SJSA1 (cell line): ENCODE measurements at places on chromosomes 3 and 15.

- DNase-seq: peak; percentile 34
Measured at GRCh38 chr15:99446565-99447496, 119.0 kb upstream of the MEF2A start.

DNA sequence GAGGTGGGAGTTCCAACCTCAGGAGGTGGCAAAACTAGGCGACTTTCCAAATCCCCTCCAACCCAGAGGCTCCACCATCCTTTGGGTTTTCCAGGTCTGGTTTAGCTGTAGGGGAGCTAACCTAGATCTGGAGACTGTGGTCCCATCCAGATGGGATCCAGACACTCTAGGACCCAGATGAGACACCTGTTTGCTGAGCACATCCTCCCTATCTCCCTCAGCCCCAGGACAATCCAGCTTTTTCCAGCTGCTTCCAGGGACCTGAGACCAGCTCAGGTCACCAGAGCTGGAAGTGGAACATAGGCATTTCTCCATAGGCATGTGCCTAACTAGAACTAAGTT lies 18.2 kb downstream of the CRTAP start:
- no peak for DNase-seq

DNA sequence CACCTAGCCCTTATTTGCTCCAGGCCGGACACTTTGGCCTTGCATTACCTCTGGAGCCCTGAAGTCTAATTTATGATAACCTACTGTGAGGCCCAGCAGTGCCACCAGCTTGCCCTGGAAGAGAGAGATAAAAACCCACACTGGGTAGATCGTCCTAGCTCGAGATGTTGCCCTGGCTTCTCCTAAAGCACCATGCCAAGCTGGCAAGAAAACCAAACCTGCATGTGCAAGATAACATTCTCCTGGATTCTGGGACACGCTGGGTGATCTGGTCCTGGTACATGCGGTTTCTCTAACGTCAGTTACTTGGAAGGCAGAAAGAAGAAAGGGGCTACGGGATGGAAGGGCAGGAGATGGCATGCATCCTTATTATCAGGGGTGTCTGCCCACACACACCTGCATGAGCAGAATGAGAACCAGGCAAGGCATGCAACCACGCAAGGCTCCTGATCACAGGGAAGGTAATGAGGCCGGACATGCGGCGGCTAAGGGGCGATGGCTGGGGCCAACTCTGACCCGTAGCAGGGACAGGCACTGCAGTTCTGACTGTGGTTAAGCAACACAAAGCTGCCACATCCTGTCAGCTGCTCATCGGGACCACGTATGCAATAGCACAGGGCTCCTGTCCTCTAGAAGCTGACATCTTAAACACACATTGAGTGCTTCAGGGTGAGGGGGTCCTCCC lies 73.0 kb downstream of the OXNAD1 start:
- DNase-seq: no peak

DNA sequence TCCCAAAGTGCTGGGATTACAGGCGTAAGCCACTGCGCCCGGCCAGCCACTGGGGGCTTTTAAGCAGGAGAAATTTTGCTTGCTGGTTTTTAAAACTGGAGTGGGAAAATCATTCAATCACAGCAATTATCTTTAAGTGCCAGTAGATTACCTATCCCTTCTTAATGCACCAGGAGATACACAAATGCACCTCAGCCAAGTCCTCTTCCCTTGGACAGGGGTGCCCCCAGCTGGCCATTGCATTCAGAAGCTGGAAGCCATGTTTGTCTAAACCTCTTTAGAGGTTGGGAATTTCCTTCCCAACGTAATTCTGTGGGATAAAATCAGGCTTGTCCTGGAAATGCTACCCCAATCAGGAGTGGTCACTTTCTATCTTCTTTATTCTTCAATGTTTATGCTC lies 26.6 kb downstream of the MIX23 start:
- peak; percentile 1 for DNase-seq

DNA sequence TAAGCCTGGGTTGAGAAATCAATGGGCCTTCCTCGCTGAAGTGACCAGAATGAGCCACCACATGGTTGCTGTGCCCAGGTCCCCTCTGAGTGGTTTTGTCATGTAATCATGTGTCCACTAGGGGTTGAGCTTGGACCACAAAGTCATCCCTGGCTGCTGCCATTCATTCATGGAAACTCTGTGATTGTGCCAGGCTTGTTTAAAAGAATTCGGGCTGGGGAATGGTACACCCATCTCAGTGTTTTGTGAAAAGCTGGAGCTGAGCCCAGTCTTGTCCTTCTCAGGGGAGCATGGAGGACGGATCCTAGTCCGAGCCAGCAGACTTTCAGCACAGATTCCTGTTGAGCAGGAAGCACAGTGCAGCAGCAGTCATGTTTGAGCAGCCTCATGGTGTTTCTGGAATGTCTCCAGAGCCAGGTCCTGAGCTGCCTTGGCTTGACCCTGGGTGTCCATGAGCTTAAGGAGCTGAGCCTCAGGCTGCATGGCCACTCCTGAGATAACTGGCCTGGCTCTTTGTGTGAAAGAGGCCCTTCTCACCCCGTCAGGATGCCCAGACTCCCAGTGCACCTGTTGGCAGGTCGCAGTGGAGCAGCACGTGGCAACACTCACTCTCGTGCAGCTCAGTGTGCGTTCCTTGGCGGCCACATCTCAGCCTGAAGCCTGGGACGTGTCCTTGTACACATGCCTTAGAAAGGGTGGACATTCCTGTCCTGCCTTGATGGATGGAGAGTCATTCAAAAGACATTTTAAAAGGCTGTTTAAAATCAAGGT lies 260.3 kb upstream of the TPM1 start:
- DNase-seq: peak; percentile 76

- DNase-seq: no peak
Measured at GRCh38 chr3:46301122-46301835, 52.6 kb upstream of the CCR2 start.

- peak; percentile 54 for DNase-seq
Measured at GRCh38 chr15:77966540-77967234, 110.8 kb downstream of the TBC1D2B start.

DNA sequence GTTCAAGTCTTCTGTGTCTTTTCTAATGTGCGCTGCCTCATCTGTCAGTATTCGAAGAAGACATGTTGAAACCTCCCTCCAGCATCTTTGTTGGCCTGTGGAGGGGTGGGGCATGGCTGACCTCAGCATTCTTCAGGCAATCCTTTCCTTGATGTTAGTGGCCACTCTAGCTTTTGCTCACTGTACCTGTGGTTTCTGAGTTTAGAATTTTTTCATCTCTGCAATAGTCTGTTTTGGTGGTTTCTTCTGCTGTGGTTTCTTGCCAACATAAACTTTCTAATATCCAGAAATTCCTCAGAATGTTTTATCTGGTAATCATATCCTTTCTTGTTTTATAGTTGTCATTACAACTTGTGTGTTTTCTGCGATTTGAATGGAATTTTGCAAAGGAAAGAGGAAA lies 251.3 kb upstream of the NR2E3 start:
- DNase-seq: peak; percentile 96

GRCh38 chr3:184874709-184875644 lies 63.0 kb downstream of the VPS8 start:
- no peak for DNase-seq

DNA sequence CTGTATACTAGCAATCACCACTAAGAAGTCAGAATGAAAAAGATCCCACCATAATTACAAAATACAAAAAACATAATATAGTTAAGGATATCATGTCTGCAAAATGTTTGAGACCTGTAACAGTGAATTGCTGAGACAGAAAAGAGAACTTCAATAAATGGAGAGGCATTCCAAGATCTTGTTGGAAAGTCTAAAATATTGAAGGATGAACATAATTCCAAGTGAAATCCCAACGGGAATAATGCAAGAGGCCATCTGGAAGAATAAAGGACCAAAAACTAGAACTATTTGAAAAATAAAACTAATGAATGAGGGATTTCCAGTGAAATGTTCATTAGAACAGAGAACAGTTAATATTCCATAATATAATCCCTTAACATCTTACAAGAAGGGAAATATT lies 110.9 kb downstream of the COL6A6 start:
- no peak for DNase-seq

DNA sequence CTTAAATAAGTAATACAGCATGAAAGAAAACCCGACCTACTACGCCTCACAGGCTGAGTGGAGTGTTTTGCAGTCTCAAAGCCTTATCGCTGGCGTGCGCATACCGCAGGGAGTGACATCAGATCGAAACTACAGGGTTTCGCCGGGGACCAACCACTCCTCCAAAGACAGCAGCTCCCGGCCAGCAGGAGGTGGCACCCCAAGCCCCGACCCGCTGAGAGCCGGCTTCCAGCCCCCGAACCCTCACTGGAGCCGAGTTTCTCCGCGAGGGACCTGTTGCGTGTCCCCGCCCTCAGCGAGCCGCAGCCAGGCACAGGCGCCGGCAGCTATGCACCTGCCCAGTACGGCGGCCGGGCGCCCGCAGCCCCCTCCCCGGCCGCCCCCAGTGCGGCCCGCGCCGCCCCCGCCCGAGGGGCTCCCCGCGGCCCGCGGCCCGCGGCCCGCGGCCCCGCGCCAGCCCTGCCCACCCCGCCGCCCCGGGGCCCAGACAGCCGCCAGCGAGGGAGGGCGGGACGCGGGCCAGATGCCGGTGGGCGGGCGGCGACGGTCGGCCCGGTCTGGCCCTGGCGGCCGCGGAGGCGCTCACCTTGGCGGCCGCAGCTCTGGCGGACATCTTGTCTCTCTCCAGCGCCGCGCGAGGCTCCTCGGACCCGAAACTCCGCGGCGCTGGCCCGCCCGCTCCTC lies 710 bp downstream of the TJP1 start:
- peak; percentile 78 for DNase-seq

- no peak for DNase-seq
Measured at GRCh38 chr3:31486865-31487533, 45.7 kb upstream of the STT3B start.
